CD8-positive, alpha-beta T cell (primary cell): ENCODE measurements at places on chromosomes 12 and 14.

DNA sequence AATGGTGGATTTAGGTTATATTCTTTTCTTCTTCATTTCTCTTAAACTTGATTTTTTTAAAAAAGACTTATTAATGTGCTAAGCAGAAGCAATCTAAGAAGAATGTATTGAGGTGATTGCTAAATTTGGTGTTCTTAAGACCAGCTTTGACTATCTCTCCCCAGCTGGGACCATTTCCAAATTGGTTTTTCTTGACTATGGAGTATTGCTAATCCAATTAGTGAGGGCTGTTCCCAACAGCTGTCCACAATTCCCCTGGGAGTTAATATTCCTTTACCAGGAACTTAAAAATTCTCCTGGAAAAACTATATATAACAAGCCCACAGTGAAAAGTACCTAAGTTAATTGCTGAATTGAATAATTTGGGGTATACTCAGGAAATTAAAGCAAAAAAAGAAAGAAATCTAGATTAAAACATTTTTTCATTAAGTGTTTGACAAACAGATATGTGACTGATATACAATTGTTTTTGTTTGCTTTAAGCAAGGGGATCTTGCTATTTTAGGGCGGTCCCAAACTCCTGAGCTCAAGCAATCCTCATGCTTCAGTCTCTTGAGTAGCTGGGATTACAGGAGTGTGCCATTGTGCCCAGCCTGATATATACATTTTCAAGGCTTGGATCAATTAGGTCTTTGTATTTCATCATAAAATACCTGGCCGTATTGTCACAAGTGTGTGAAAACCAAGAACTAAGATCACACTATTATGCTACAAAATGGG is 105.0 kb downstream of the FAR2 start:
- no peak for DNase-seq

DNA sequence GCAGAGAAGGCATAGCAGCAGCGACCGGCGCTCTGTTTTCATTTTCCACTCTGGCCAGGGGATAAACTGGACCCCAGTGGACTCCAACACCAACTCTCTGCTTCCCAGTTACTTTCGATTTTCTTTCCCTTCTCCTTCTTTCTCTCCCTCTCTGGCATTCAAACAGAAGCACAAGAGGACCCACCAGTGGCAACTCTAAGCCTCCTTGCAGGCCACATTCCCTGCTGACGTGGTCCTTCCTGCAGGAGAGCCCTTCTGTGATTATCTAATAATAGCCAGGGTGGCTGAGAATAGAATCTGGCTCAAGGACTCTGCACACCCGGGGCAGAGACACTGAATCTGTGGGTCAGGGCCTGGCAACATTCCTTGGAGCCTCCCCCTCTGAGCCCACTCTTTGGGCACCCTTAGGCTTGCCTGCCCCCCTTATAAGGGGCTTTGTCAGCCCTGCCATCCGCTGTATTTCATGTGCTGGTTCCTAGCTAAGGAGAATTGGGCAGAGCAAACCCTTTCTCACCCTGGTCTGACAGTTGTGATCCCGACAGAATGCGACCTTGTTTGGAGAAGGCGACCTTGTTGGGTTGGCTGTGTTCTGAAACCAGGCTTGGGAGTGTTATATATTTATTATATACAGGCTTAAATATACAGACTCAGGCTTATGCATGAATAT is 8.2 kb upstream of the HOXC6 start:
- DNase-seq: no peak

GRCh38 chr12:97640826-97641225 is 178.2 kb downstream of the RMST start:
- no peak for DNase-seq

DNA sequence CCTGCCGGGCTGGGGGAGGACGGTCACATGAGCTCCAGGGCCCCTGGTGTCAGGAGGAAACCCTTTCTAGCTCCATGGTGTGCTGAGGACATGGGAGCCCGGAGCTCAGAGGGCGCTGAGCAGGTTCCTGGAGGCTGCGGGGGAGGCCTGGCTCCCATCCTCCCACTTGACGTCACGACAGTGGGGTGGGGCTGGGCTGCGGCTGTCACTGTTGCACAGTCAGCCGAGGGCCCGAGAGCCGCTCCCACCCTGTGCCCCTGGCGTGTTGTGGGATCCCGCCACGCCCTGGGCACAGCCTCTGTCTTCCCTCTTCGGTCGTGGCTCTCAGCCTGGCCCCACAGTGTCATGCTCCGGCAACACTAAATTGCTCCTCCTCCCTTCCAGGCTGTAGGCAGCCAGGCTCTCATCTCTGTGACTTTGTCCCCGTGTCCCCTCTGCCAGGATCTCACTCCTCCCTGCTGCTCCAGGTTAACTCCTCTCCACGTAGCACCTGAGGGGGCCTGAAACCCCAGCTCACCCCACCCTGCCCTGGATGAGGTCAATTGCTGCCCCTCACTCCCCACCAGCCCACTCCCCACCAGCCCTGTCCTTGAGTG is 33.0 kb downstream of the BEGAIN start:
- DNase-seq: no peak

DNA sequence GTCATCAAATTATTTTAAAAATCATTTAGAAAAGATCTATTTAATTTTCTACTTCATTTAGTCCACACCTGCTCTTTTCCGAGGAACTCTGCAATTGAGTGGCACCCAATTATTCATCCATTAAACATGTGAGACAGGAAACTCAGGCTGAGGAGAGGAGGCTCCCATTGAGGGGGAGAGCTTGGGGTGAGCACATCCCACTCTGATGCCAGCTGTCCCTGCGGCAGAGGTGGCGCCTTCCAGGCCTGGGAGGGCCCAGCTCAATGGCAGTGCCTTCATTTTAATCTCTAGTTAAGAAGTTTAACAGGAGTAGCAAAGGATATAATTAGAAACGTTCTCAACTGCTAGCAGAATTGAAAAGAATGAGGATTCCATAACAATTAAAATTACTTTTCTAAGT is 92.0 kb downstream of the ITPR2 start:
- DNase-seq: no peak

DNA sequence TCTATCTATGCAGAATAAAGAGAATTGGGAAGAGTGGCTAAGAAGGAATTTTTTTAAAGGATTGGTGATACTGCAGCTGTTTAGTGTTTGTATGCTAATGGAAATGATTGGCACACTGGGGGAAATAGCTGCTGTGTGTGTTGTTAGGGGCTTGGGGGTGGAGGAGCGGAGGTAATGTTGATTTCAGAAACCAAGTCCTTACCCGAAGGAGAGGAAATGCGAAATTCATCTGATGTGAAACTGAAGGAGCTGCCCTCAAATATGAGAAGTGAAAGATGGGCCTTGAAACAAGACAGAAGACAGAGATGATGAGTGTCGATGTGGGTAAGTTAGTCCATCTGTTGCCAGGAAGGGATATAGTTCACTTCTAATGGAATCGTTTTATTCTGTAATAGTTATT is 21.2 kb upstream of the RNASE12 start:
- DNase-seq: peak; percentile 58

DNA sequence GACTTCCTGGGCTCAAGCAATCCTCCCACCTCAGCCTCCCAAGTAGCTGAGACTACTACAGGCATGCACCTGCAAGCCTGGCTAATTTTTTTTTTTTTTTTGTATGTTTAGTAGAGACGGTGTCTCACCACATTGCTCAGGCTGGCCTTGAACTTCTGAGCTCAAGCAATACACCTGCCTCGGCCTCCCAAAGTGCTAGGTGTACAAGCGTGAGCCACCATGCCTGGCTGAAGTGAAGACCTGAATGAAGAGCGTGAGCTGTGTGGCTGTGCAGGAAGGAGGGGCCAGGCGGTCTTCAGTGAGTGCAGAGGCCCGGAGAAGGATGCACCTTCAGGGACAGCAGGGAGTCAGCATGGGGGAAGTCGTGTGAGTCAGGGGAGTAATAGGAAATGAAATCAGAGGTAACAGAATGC is 14.9 kb upstream of the NFKBIA start:
- DNase-seq: no peak

DNA sequence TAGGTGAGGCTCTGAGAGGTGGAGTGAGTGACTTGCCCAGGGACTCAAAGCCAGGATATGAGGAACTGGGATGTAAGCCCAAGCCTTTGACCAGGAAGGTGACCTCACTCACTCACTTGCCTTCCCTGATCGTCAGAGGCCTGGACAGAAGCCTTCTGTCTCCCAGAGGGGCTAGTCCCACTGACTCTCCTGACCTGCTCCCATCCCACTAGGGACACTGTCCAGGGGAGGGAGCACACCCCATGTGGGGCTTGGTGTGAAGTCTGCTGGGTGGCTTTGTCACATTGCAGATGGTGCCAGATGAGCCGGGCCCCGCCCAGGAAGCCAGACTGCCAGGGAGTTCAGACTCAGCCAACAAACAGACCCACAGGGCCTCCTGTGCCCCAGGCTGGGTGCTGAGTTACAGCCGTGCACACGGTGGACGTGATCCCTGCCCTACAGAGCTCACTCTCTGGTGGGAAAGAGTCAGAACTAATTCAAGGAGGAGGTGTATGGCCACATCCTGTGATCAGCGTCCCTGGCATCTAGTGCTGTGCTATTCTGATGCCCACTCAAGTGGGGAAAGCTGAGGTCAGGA is 28.3 kb downstream of the MMAB start:
- peak; percentile 54 for DNase-seq

GRCh38 chr14:55139141-55139540 is 10.1 kb downstream of the LGALS3 start:
- DNase-seq: no peak

DNA sequence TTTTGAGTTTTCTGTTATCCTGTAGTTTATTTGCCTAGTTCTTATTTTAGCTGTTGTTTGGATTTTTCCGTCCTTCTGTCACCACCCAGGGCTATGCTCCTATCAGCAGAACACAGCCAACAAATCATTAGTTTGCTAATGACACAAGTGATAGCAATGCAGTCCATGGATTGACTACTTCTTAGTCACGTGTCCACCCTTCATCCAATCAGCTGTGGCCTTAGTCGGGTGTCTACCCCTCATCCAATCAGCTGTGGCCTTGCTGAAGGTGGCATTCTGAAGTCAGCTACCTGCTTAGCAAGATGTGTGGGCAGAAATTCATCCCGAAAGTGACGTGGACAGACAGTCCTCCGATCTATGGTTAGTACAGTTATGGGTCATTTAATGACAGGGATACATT is 182.3 kb downstream of the GALC start:
- DNase-seq: no peak

GRCh38 chr14:32706721-32707519 is 231.8 kb upstream of the NPAS3 start:
- DNase-seq: no peak

- DNase-seq: no peak
Measured at GRCh38 chr12:17971850-17972249, 118.1 kb downstream of the RERGL start.

DNA sequence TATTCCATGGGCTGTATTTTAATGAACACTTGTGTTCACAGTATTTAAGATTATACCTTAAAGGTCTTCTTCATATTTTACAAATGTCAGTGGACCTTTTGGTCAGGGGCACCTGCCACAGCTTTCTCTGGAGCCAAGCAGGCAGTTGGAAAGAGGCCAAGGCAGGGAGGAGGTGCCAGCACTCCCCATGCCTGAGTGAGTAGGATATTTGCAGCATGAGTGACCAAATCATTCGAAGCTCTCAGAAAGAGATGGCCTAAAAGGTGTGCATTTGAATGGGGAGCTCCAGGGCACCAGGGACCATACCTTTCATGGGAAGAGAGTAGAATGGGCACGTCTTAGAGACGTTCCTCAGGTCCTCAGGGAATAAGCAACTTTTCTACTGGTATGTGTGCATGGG is 121.6 kb downstream of the GPR135 start:
- no peak for DNase-seq

DNA sequence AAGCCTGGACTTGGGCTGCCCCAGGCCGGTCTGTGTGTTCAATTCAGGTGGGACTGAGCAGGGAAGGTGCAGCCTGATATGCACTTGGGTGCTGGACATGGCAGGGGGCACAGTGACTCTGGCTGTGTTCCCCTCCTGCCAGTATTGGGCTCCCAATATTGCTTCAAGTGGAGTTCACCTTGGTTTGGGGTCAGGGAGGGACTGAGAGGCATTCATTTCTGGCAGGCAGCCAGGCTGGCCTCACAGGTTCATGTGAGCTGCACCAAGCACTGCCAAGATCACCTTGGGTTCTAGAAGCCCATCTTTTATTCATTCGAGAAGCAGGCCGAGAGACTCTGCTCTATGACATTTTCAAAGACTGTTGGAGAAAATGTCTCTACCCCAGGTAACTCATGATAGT is 245.0 kb downstream of the CHST11 start:
- no peak for DNase-seq

- DNase-seq: no peak
Measured at GRCh38 chr12:62075870-62076269, 184.3 kb upstream of the USP15 start.

GRCh38 chr14:68135566-68135965 is 316.0 kb downstream of the RAD51B start:
- no peak for DNase-seq

- DNase-seq: peak; percentile 57
Measured at GRCh38 chr12:49059299-49060171, 1.1 kb downstream of the KMT2D start.

GRCh38 chr14:38629412-38629811 is 373.5 kb upstream of the CLEC14A start:
- DNase-seq: no peak

- no peak for DNase-seq
Measured at GRCh38 chr12:108566452-108566851, 4.1 kb downstream of the ISCU start.

DNA sequence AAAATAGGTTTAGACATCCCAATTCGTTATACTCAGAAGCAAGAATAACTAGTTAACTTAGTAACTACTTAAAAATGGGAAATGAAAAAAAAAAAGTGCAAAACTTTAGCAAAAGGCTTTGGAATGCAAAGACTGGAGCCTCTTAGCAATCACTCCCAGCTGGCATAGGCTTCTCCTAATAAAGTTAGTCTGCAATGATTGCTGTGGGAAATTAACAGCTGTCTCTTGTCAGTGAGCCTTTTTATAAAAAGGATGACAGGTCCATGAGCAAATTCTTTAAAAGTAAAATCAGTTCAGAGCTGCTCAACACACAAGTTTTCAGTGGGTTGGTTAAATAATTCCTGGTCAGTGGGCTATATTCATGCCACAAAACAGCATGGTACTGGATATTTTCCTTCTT is 7.4 kb upstream of the SYCP3 start:
- no peak for DNase-seq

DNA sequence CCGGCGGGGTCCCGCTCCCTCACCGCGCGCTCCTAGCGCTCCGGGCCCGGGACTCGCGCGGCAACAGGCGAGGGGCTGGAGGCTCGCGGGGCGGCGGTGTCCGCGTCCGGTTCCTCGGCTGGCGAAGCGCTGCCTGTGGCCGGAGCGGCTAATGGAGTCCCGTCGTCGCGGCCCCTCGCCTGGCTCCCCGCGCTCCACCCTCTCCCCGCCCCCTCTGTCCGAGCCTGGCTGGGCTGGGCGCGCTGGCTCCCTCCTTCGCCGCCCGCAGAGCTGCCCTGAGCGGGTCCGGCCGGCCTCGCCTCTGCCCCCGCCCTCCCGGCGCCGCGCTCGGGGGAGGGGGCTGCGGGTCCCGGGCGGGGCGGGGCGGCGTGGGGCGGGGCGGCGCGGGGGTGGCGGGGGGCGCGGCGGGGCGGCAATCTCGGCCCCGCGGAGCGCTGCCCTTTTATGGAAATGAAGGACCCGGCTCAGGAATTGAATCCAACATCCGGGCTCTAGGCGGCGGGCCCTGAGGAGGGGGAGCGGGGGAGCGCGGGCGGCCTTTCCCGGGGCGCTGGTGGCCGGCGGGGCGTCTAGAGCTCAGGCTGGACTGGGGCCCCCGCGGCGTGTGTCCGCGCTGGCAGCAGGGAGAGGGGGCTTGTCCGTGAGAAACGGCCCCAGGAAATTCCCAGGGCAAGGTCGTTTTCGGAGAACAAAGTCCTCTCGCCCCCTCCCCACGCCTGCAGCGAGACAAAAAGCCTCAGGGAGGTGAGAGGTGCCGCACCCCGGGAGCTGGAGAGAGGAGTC is at the start of gene FERMT2:
FERMT2 (minus strand) TSS at position 153 of the 783 bp plus-strand sequence. CDS start 482 bp downstream, outside the sequence.
- peak; percentile 29 for DNase-seq
